ENCODE measurements at places on chromosomes 16 and 17.

- DNase-seq, result no peak
Observed at GRCh38 chr17:28738680-28739384, 5.0 kb upstream of the TRAF4 start.

- DNase-seq, result no peak
Observed at GRCh38 chr17:6602141-6602540, 38.4 kb downstream of the KIAA0753 start.

DNA sequence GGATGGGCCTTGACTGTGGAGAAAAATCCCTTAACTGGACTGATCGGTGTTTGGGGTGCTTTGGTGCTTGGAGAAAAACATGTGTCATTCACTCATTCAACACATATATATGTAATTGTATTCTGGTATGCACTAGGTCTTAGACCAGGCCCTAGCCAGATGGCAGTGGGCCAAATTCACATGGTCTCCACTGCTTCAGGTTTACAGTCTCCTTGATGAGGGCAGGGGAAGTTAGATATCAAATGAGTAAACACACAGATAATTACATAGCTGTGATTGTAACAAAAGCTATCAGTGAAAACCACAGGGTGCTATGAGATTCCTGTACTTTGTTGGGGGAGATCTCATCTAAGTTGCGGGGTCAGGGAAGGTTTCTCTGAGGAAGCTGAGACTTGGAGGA, 78.8 kb downstream of the WWP2 start:
- no peak for DNase-seq

DNA sequence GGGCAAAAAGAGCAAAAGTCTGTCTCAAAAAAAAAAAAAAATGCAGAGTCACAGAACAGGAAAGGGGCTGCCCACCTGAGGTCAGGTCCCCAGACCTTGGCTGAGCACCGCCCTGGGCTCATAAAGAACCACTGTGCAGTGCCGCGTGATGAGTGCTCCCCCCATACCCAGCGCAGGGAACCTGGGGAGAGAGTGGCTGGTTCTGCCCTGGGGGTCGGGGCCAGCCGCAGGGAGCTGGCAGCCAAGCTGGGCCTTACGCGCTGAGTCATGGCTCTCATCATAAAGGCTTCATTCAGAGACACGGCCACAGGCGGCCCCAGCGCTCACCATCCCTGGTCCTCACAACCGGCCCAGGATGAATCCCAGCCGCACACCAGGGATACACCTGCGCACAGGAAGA, 80.7 kb downstream of the RAB11FIP4 start:
- DNase-seq, result no peak

GRCh38 chr17:65401561-65401960, 159.9 kb downstream of the AXIN2 start:
- DNase-seq, result no peak

- DNase-seq, result no peak
Observed at GRCh38 chr17:19013806-19014627, 9.5 kb upstream of the FAM83G start.

- no peak for DNase-seq
Observed at GRCh38 chr16:30416624-30417528, 9.5 kb downstream of the ZNF771 start.

- DNase-seq, result peak; percentile 70
Observed at GRCh38 chr16:117379-118365, 20.8 kb downstream of the NPRL3 start.

DNA sequence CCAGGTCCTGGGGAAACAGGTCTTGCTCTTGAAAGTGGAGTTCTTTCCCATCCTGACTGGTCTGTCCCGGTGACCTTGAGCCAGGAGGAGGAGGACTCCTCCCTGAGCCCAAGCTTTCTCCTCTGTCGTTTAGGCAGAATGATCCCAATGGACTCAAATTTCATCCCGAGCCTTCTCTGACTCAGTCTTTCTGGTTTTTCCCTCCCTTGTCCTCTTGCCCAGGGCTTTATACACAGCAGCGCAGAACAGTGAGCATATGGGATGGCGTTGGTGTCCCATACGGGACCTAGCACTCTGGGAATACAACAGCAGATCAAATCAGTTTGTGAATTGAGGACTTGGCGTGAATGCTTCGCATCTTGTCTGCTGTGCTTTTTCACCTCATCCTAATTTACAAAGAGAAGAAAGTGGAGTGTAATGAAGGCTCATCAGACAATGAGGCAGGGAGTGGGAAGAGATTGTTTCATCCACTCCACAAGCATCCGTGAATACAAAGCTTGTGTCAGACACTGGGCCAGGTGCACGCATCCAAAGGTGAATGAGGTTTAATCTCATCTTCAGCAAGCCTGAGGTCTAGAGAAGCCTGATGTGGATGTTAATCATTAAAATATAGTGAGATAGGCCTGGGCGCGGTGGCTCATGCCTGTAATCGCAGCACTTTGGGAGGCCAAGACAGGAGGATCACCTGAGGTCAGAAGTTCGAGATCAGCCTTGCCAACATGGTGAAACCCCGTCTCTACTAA, 1.1 kb upstream of the XYLT1 start:
- peak; percentile 74 for DNase-seq

- no peak for DNase-seq
Observed at GRCh38 chr16:17939723-17940122, 396.8 kb downstream of the NPIPA8 start.

GRCh38 chr17:31609331-31609730, 217.9 kb downstream of the RAB11FIP4 start:
- no peak for DNase-seq

GRCh38 chr17:5362162-5362811, 57.2 kb downstream of the NUP88 start:
- no peak for DNase-seq

DNA sequence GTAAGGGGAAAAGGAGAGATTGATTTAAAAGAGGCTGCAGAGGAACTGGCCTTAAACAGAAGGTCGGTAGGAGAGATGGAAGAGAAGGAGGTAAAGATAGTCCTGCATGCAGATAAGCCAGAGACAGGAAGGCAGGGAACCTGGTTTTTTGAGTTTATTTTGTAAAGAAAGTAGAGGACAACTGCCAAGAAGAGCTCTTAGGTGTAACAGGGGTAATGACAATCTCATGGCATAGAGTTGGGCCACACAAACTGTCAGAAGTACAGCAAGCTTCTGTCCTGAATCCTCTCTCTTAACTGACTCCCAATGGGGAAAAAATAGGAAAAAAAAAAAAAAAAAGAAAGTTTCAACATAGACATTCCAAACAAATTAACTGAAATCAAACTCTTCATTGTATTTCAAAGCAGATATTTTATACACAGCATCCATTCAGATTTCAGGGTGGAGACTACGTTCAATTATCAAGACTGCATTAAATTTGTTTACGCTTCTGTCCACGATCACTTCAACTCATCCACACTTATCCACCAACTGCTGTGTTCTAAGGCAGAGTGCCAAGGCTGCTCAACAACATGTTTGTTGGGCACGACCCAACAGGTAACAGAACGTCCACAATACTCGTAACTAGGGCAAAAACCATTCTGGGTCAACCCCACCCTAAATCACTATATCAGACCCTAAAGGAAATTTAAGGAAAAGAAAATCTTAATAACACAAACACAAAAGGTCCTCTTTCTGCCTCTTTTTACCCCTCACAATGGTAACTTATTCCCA, 34.9 kb downstream of the USP31 start:
- DNase-seq, result no peak

DNA sequence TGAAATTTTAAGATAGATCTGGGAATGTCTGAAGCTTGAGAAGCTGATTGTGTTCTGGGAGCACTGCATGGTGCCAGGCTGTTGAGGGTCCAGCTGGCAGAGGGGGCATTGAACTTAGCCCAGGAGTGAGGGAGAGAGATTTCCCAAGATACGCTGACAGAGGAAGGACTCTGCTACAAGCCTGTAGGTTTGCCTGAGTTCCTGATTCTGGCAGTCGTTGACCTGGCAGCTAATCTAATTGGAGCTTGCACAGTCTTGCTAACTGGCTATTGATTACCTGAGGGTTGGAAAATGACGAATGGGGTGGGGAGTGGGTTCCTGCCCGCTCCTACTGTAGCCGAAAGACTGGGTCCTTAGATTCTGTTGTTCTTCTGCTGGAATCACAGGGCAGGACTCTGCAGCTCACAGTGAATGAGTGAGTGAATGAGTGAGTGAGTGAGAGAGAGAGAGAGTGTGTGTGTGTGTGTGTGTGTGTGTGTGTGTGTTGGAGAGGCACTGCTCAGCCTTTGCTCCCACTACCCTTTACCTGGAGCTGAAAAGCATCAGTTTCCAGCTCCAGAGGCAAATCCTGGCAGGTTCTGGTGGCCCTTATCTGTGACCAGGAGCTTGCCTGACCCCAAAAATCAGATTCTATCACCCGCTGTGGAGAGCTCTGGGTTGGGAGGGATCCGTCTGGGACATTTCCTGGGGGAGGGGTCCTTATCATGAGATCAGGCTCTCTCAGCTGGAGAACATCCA, 16.7 kb downstream of the CTRL start:
- no peak for DNase-seq

DNA sequence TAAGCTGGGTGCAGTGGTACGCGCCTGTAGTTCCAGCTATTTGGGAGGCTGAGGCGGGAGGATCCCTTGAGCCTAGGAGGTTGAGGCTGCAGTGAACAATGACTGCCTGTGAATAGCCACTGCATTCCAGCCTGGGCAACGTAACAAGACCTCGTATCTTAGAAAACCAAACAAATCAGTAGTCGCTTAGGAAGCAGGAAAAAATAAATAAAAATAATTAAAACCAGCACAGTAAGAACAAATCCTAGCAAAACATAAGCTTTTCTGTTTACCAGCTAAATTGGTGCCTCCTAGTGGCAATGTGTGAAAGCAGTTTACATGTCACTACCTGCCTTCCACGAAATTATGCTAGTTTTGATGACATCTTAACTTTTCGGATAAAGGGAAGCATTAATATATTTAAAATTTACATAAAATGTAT, 1.3 kb downstream of the ARMC5 start:
- peak; percentile 55 for DNase-seq

GRCh38 chr16:71894921-71895678, at the start of gene IST1:
Gene IST1 (plus strand): TSS chr16:71895531. CDS start chr16:71915641, 20,110 bp downstream.
- DNase-seq, result peak; percentile 99

DNA sequence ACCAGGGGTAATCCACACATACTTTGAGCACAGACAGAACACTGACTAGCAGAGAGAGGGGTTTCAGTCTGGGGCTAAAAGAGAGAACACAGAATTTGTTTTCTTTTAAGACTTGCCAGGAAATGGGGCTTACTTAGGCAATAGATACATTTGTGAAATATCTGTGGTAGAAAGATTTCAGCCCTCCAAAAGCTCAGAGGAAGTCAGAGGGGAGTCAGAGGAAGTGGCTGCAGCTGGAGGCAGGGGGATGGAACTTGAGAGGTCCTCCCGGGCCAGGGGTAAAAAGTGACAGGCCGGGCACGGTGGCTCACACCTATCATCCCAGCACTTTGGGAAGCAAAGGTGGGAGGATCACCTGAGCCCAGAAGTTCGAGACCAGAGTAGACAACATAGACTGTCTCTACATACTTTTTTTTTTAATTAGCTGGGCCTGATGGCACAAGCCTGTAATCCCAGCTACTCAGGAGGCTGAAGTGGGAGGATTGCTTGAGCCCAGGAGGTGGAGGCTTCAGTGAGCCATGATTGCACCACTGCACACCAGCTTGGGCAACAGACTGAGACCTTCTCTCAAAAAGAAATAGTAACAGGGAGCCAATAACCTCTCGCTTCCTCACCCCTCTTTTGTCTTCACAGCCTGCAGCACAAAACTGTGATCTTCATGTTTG, 49.9 kb downstream of the NLRC5 start:
- peak; percentile 62 for DNase-seq

- peak; percentile 82 for DNase-seq
Observed at GRCh38 chr17:2192367-2193057, 111.1 kb downstream of the SMG6 start.

DNA sequence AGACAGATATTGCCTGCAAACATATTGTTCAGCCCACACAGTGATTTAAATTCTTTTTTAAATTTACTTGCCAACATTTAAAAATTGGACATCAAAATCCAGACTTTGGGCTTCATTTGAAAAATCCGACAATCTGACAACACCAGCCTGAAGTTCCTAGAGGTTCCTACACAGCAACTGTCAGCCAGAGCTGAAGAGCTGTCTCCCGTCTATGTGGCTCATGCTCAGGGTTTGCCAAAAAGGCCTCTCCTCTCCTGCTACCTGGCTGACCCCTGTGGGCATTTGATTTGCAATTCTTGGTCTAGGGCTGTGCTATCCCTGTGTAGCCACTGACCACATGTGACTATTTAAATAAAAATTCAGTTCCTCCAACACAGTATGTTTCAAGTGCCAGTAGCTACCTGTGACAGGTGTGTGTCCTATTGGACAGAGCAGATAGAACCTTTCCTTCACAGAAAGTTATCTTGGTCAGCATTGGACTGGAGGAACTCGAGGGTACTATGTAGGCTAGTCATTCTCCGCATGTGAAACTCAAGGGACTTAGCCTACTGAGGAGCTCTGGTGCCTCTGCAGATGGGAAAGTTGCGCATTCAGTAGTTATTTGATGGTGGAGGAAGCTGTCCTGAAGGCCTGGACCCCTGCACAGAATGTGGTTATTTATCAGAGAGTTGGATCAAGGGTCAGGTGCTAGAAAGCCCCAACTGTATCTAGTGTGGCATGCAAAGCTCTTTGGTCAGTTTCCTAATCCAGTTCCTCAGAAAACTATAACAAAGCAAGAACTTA, 2.7 kb downstream of the LYRM1 start:
- DNase-seq, result no peak

DNA sequence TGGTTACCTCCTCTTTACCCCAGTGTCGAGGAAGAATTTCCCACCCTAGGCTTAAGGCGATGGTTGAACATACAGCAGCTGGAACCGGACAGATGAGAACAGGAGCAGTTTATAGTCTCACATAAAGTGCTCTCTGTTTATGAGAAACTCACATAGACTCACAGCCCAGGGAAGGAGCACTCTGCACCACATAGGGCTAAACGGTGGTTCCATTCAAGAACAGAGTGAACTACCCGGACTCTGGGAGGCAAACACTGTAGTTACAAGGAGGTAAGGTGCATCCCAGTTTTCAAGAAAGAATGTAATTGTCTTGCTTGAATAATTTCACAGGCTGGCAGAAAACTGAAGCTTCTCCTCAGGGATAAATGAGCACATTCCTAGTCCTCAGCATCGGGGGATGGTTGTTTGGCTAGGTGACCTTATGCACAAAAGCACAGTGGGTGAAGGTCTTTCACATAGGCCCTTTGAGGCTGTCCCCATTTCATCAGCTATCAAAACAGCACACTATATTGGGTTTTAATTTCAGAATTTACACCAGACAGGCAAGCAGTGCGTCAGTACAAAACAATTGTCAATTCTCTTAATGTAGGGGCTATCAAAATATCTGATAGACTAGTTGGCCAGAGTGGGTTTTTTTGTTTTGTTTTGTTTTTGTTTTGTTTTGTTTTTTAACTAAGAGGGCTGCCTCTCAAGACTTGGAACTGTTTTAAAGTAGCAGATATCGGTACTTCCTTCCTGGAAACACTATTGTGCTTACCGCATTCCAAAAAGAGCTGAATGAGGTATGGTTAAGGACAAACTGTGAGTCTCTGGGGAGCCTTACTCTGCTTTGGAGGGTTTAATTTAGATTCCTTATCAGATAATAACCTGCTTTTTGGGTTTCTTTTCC, 918.1 kb upstream of the CDH8 start:
- no peak for DNase-seq

DNA sequence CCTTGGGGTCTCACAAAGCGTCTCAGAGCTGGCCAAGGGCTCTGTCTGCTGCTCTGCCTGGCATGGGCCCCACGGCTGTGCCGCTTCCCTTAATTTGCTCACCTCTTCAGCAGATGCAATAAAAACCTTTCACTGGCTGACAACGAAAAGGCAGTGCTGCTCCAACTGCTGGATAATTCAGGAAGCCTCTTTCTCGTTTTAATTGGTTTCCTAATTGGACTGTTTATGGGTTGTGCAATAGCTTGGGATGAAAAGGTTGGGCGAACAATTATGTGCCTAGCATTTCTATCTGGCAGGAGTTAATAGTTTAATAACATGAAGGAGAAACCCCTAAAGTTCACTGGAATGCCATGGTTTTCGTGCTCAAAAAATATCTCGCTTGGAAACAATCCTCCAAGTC, 234.1 kb upstream of the IRX5 start:
- no peak for DNase-seq
